Activated T-helper 9 cell treated with anti-CD3 and anti-CD28 coated beads, Interleukin-2, amount 50 U/mL, for 16 hours (primary cell): ENCODE measurements at places on chromosomes 4 and X.

DNA sequence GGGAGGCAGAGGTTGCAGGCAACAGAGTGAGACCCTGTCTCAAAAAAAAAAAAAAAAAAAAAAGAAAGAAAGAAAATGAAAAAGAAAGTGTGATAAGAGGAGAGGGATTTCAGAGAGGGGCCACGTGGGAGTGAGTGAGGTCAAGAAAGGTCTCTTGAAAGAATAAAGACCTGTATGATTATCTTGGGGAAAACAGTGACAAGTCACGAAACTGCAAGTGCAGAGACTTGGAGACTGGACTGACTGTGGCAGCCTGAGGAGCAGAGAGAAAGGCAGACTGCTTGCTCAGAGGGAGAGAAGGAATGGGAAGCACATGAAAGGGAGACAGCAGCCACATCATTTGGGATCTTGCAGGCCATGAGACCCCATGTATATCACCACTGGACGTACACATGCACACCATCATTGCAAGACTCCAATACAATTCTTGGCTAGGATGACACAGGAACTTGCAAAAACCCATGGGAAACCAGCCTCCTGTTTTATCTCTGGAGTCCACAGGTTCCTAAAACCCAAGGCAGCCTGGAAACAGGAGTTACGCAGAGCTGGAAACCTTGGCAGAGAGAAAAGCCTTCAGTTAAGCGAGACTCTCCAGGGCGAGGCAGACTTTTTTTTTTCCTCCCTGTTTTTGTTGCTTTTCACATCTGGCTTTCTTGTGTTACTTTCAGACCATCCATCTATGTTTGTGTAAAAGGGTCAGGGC lies 207.0 kb upstream of the TBL1X start:
- DNase-seq: no peak

- no peak for DNase-seq
Observed at GRCh38 chr4:145154573-145154972, 25.8 kb downstream of the OTUD4 start.

DNA sequence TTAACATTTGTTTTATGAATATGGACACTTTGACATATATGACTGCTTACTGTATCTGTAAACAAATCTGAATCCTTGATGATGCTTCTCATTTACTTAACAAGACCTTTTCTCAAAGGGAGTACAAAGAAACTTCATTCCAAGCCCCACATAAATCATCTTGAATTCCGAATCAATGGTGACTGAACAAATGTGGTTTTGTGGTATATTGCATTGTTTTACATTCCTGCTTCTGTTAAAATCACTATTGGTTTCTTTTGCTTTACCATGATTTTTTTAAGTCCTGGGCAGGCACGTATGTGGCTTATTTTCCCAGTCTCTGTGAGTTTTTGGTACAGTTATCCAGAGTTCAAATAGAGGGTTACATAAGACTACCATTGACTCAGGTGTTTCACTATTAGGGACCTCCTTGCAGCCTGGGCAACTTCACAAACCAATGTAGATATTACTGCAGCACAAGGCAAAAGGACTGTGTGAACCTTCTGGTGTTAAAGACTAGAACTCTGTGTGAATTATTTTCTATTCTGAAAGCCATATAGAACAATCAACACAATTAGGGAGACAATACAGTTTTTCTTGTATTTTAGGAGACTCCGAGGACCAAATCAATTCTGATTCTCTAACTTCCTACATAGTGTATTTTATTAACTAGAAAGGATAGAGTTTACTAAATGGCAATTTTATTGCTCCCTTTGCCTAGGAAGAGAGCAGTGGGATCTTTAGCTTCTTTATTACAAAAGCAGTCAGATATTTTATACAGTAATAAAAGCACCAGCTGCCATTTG lies 196.4 kb downstream of the GALNTL6 start:
- no peak for DNase-seq

DNA sequence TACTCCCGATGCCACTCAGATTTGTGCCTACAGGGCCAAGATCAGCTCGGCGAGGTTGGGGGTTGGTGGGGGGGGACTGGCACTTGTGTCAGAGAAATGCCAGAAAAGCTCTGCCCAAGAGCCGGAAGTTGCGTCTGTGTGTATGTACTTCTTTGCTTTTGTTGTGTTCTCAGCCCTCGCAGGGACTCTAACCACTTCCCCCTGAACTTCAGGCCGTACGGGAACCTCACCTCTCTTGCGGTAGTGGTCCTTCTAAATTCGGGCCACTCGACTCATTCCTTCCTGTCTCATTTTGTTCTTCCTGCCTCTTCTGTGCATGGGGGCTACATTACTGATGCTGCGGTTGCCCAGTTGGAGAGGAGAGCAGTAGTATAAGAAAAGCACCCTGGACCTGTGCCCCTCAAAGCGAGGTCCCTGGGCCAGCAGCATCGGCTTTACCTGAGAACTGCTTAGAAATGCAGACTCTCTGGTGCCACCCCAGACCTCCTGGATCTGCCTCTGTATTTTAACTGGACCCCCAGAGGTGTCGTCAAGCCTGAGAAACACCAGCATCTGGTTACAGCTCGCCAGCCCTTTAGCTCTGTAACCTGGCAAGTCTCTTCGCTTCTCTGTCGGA lies 146.3 kb upstream of the RPS6KA3 start:
- peak; percentile 3 for DNase-seq

DNA sequence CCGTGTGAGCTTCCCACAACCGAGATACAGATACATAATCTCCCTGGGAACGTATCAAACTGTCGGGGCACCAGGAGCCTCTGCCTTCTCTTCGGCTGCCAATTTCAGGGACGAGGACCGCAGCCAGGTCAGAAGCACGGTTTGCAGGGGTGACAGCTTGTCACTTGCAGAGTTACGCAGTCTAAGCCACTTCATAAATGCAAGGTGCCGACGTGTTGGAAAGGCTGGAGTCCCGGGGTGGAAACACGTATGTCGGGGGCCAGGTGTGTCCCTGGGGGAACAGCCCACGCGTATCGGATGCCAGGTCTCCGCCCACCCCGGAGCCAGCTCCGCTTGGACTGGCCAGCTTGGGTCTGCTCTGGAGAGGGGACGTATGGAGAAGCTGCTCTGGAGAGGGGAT lies 76.3 kb upstream of the SHOX start:
- no peak for DNase-seq

DNA sequence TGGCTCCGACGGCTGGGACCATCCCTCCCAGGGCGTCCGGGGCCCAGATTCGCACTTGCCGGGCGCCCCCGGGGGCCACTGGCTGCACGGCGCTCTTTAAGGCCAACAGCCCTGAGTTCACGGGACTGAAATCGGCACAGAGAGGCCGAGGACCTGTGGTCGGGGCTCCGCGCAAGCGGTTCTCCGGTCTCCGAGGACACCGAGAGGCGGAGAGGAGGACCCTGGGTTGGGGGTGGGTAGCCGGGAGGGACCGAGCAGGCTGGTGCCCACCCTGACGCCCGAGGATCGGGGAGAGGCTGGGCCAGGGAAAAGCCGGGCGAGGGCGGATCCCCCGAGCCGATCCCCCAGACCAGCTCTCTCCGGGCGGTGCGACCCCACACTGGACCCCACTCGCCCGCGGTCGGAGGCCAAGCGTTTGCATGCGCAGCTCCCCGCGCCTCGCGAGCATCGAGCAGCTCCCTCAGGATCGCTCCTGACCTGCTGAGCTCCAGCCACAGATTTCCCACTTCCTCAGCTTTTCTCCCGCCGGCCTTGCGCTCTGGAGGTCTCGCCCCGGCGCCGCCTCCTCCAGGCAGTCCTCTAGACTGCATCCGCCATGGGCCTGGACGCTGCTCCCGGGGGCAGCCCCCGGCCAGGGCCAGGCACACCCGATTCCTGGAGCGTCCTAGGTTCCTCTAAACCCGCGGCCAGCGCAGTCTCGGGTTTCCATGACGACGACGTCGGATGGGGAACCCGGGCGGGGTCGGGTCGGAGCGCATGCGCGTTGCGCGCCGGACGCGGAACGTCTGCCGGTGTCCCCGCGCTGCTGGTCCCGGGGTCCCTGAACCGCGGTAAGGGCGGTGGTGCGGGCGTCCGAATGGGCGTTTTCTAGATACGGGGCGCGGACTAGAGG lies 17.6 kb upstream of the NAT8L start:
- DNase-seq: peak; percentile 75

DNA sequence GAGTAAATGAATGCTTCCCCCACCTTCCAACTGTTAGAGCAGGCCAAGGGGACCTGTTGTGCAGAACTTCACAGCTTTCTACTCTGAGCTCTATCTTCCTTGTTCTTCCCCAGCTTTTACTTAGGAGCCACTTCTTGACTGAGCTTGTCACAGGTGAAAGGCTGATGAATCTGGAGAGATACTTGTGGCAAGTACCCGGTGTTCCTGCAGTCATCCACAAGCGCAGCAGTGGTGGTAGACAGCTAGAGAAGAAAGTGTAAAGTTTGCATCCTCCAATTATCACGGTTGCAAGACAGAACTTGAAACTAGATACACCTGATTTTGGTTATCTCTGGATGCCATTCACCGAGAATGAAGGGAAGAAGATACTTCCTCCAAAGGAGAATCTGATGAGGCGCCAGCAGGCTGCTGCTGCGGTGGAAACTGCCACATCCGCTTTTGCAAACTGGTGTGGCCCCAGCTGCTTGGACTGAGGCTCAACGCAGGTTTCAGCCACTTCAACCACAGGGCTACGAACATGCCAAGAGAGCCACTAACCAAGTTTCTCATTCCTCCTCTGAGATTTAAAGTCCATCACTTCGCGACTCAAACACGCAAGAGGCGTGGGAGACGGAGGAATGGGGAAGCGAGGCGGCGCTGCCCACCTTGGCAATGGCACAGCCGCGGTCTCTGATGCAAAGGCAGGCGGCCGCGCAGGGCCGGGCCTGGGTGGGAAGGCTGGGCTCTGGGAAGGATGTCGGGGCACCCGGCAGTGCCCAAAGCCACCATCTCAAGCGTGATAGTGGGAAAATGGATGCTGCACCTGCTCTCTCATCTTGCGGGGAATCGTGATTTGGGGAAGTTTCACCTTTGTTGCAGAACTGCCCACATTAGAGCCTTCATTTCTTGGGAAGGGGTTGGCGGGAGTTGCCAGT lies 1.3 kb upstream of the FHIP1A start:
- DNase-seq: no peak

- DNase-seq: no peak
Observed at GRCh38 chrX:72110051-72110875, 21.5 kb downstream of the RTL5 start.

DNA sequence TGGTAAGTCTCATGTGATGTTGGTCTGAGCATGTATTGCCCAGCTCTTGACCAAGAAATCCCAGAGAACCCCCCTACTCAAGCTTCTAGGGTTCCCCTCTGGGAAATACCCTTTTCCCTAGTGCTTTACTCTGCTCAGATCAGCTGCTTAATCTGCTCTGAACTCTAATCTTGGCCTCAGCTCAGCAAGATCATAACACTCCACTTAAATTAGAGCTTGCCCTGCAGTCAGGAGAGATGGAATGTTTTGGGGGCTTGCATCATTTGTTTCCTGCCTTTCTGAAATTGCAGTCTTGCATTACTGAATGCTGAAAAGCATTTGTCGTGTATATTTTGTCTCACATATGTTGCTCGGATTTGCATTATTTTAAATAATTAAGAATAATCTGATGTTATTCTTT lies 1153.6 kb downstream of the FSTL5 start:
- DNase-seq: no peak

- no peak for DNase-seq
Observed at GRCh38 chr4:81215931-81216330, 909 bp upstream of the PRKG2 start.

DNA sequence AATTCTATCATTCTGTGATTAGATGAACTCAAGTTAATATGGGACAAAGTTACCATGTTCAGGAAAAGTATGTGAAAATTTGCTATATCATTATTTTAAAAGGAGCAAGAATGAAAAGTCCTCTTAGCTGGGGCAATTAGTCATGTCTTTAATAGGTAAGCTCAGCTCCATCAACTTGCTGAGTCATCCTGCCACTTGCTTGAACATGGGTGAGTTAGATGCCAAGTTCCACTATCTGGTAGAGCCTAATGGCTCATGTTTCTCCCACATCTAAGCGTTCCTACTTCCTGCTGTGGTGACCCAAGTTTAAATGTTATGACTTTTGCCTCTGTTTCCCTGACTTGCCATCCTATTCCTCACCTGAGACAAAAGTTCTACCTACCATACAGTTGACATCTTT lies 276.8 kb downstream of the ZNF674 start:
- DNase-seq: no peak

DNA sequence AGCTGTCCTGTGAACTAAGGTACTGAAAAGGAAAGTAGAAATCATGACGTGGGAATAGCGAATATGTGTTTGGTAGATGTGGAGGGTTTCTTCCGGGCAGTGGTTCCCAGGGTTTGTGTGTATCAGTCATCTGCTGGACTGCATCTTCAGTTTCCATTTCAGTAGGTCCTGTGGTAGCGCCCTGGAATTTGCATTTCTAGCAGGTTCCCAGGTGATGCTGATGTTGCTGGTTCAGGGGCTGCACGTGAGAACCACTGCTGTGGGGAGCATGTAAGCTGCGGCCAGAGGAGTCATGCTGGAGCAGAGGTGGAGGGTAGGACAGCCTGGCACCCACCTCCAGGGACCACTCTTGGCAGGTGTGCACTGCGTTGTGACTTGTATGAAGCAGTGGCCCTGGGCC lies 47.1 kb downstream of the ARHGAP10 start:
- DNase-seq: no peak

GRCh38 chrX:132209527-132209926 lies 9.7 kb downstream of the RAP2C start:
- DNase-seq: no peak

- DNase-seq: no peak
Observed at GRCh38 chr4:180060159-180060889, 2182.9 kb upstream of the TENM3 start.

DNA sequence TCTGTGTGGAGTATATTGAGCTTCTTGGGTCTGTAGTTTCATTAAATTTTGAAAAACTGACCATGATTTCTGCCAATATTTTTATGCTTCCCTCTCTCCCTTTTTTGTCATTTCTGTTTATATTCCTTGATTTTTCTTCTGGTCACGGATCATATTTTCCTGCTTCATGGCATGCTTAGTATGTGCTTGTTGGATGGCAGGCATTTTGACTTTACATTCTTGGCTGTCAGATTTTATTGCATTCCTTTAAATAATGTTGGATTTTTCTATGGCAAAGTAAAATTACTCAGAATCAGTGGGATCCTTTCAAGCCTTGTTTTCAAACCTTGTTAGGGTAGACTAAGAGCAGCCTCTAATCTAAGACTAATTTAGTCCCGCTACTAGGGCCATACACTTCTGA lies 531.8 kb downstream of the IL15 start:
- no peak for DNase-seq

GRCh38 chr4:139146926-139147629 lies 29.9 kb downstream of the ELF2 start:
- DNase-seq: no peak
